ENCODE measurements at places on chromosomes 12 and 14. TPM values are rescaled to one million over a fixed set of nuclear protein-coding genes. Genes with fewer than 3 reads are reported as not detected.

ART4 gene
- polyA plus RNA-seq = not detected

C12orf60 gene
- polyA plus RNA-seq = 1.5 TPM

NYNRIN gene
- 23.6 TPM for polyA plus RNA-seq

AHNAK2 gene
- 20.4 TPM for polyA plus RNA-seq

VIPAS39 gene
- polyA plus RNA-seq = 21.4 TPM

ASPG gene
- polyA plus RNA-seq = 2.9 TPM

PPP1R36 gene
- 0.55 TPM for polyA plus RNA-seq

ATP5F1B gene
- 721 TPM for polyA plus RNA-seq

PLEKHD1 gene
- polyA plus RNA-seq = 0.62 TPM

SLC7A8 gene
- 8.8 TPM for polyA plus RNA-seq

LRCOL1 gene
- polyA plus RNA-seq = not detected

NR4A1 gene
- polyA plus RNA-seq = 75.8 TPM

ADAM20 gene
- polyA plus RNA-seq = 0.15 TPM

PGF gene
- polyA plus RNA-seq = 29.1 TPM

FGF23 gene
- polyA plus RNA-seq = 0.12 TPM

KCNC2 gene
- 0.74 TPM for polyA plus RNA-seq

PPP2R3C gene
- polyA plus RNA-seq = not detected

LAG3 gene
- polyA plus RNA-seq = not detected

CCND2 gene
- 92.7 TPM for polyA plus RNA-seq

MEG3 gene
- polyA plus RNA-seq = 3,089 TPM

MFAP5 gene
- polyA plus RNA-seq = 173 TPM

POTEG gene
- polyA plus RNA-seq = not detected

FOXG1 gene
- 0.04 TPM for polyA plus RNA-seq

KITLG gene
- 18.9 TPM for polyA plus RNA-seq

ACSS3 gene
- 9.3 TPM for polyA plus RNA-seq

TMEM132C gene
- 3.7 TPM for polyA plus RNA-seq

LBHD2 gene
- polyA plus RNA-seq = not detected

DIO2 gene
- polyA plus RNA-seq = not detected

SLC6A15 gene
- 1.6 TPM for polyA plus RNA-seq

KRT5 gene
- 0.64 TPM for polyA plus RNA-seq

HNRNPC gene
- 418 TPM for polyA plus RNA-seq

SLC2A14 gene
- polyA plus RNA-seq = 0.19 TPM

RERGL gene
- 1.0 TPM for polyA plus RNA-seq

FAIM2 gene
- 10.6 TPM for polyA plus RNA-seq

PTPN6 gene
- 3.4 TPM for polyA plus RNA-seq

SPIC gene
- polyA plus RNA-seq = not detected

NAV3 gene
- polyA plus RNA-seq = 17.9 TPM

CCDC184 gene
- polyA plus RNA-seq = 5.0 TPM

HOXC5 gene
- polyA plus RNA-seq = 0.25 TPM

INHBC gene
- polyA plus RNA-seq = not detected

ACOT6 gene
- polyA plus RNA-seq = not detected

TTC9 gene
- 6.0 TPM for polyA plus RNA-seq

MGST1 gene
- 35.7 TPM for polyA plus RNA-seq

RHOJ gene
- polyA plus RNA-seq = 32.3 TPM

FRMD6 gene
- polyA plus RNA-seq = 24.0 TPM

LALBA gene
- not detected for polyA plus RNA-seq

All from muscle of arm (tissue), 14 donors.